ENCODE measurements at places on chromosomes 2 and 18.

DNA sequence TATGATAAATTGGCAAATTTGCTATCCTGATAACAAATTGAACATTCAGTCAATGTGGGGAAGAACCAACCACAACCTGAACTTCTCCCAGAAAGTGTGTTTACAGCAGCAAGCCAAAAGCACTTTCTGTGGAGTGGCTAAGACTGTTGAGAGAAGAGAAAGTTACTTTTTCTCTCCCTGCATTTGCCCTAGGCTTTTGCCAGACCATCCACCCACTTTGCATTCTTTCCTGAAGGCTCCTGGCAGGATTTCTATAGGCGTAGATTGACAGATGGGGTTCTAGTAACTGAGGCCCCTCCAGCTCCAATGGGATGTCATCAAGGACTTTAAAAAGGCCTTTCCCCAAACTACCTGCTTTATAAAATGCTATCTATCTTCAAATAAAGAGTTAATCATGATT lies 215.2 kb downstream of the GULP1 start:
- DNase-seq = no peak

DNA sequence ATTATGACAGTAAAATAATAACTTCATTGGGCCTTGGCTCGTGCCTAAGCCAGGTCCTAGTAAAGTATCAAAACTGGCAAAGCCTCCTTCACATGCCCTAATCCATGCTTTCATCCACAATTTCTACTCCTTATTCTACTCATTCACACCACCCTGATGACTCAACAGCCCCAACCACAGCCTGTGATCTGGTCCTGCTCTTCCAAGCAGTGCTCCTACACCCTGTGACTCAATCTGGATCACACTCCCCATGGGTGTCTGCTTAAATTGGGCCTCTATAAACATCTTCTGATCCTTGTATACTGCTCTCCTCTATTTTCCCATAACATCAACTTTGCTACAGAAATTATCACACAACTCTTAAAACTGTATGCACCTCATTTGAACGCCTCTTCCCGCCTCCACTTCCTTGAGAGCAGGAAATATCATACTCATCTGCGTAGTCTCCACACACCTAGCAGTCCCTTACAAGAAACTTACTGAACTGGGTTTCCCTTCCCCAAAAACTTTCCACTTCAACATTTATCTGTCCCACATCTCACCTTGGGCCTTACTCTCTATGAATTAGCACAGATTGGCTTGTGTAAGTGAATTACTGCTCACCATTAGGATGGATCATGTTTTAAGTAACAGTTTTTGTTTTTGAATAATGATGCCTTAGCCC lies 15.9 kb downstream of the GTF3C3 start:
- peak; percentile 49 for DNase-seq

DNA sequence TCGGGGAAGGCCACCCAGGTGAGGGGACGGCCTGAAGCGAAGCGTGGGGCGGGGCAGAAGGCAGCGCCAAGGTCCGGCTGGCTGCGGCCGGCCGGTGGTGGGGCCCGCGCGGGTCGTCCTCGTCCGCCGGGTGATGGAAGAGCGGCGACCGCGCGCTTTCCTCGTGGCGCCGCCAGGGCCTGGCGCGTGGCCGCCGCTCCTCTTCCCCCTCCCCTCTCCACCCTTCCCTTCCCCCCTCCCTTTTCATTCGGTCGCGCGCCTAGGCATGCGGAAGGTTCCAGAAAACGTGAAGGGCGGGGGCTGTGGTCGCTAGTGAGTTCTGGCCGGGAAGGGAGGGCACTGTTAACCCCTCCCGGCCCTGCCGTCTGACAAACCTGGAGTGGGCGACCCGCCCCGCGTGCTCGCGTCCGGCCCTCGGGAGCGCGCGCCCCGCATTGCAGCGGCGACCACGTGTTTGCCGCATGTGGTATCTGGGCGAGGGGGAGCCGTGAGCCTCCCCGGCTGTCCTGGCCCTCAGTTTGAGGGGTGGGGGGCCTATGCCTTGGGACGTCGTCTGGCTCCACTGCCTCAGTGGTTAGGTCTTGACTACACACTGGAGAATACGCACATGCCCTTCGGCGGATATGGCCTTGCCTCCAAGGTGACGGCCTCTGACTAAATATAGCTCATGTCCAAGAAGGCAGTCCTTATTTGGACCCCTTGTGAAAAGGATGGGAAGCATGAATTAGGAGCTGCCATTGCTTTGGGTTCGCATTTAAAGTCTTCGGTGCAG lies 579 bp downstream of the MAT2A start:
- DNase-seq = peak; percentile 63

DNA sequence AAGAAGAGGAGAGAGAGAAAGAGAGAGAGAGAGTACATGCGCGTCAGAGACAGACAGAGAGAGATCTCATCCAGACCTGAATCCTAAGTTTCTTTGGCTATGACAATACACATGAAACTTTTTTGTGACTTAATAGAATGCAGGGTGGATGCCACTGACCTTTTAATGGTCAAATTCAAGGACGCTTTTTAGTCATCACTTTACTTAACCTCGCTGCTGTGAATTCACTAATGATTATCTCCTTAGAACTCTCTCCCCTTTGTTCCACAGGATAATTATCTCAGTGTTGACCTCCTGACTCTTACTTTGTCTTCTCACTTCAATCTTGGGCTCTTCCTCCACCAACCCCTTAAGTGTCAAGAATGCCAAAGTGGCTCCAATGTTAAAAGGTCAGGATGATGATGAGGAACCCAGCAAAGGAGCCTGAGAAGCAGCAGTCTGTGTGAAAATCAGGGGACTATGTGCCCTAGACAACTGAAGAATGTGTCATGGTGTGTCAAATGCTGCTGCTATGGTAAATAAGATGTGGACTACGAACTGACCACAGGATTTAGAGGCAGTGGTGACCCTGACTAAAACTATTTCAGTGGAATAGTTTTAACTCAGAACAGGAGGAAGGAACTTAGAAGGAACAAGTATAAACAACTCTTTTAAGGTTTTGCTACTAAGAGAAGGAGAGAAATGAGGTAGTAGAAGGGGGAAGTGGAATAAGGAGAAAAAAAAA lies 382.1 kb downstream of the ZEB2 start:
- DNase-seq = peak; percentile 81

DNA sequence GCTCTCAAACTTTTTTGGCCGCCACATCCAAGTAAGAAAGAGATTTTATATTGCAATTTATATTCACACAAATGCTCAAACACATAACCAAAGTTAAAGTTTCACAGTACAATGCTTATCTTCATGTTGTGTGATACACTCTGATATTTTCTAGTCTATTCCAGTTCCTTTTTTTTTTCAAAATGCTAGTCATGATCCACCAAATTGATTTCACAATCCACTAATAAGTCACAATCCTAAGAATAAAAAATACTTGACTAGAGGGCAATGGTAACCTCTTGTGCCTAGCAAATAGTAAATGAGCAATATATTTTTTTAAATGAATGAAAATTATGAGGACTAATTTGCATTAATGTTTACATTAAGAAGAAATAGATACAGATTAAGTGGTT lies 5.8 kb upstream of the PTPN4 start:
- no peak for DNase-seq

GRCh38 chr18:555705-556457 lies 24.3 kb upstream of the CETN1 start:
- peak; percentile 17 for DNase-seq

GRCh38 chr2:149902081-149902480 lies 314.5 kb upstream of the MMADHC start:
- peak; percentile 58 for DNase-seq

- DNase-seq = no peak
Measured at GRCh38 chr2:45354776-45355175, 256.3 kb downstream of the SRBD1 start.

DNA sequence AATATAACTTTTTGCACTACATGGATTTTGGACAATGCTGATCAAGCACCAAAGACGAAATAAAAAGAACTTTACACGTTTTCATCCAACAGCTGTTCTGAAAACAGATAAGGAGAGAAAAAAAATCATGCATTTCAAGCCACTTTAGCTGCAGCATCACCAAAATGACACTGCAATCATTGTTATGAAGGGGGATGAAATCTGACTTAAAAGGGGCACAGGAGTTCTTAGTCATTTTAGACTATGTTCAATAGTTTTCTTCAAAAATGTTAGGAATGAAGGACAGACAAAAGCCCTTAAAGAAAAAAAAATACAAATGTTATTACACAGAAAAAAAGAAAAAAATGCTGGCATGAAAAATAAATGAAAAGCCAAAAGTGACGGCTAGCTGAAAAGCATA lies 71.2 kb downstream of the CUL3 start:
- peak; percentile 20 for DNase-seq
